Esophagus squamous epithelium (tissue), 5 donors: ENCODE measurements at places on chromosomes 6 and 20.

DNA sequence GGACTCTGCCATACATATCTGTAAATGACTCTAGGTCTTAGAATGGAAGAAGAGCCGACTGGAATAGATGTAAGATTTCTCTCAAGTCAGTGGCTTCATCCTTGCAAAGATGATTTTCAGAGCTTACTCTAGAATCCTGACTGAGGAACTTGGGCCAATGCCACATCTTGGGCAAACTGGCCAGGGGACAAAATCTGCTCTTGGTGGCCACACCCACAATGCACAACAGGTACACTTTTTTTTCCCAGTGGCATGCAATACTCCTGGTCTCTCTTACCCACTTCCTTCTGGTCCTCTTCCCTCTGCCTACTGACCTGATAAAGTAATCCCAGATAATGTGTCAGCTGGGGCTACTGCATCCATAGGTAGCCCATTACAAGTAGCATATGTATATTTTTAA, 13.4 kb downstream of the CLIC5 start:
- no peak for DNase-seq

GRCh38 chr20:41320976-41321375, 3.4 kb upstream of the ZHX3 start:
- DNase-seq = no peak

GRCh38 chr20:61802721-61803311, 262.9 kb downstream of the TAF4 start:
- no peak for DNase-seq

DNA sequence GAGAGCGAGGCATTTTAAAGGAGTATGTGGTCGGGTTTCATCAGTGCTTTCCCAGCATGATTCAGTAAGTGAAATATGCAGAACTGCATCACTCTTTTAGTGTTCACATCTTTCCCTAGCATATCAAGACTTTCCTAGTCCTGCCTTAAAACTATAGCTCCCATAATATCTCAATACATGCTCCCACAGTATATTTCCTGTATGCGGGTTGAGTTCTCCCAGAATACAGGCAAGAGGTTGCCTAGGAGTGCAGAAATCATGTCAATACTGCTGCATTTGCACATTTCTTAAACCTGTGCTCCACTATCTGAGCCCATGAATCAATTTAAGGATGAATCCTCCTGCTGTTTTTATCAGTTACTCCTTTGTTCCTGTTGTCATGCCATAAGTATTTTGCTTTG, 386.6 kb upstream of the SLC35B3 start:
- no peak for DNase-seq

DNA sequence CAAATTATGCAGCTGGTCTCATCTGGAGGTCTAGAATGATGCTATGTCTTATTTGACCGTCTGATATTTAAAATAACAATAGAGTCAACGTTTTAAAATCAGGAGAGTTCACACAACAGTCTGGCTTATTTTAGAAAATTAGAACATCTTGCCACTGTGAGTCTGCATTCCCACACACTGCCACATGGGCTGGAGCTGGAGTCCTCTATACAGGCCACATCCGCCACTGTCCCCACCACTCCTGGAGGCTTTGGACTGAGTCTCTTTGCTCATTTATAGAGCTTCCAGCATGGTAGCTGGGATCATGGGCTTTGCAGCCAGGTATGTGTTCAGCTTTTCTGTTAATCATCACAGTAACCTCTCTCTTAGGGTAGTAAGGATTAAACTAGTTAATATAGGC, 68.8 kb upstream of the ZNFX1 start:
- DNase-seq = no peak

GRCh38 chr6:97009781-97010492, 85.4 kb downstream of the KLHL32 start:
- DNase-seq = no peak

DNA sequence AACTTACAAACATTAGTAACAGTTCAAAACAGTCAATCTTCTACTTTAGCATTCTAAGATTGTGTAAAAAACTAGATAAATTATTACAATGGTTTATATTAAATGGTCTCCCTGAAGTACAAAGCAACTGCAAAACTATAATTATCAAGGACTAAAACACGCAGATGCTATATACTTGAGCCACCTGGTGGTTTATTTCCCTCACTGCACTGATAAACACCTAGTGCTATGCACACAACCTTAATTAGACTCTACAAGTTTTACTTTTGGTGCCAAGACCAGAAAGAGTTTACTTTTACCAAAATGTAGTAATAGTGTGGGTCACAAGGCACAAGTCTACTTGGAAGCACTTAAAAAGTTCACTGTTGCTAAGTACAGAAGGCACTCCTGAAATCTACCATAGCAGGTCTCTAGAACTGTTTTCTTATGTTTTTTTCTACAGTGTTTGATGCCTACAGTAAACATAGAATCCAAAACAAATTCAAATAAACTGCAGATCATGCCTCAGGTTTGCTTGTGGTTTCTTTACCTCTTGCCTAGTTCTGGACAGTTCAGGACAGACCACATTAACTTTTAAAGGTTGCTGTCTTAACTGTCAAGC, 49.2 kb downstream of the GMDS start:
- no peak for DNase-seq

DNA sequence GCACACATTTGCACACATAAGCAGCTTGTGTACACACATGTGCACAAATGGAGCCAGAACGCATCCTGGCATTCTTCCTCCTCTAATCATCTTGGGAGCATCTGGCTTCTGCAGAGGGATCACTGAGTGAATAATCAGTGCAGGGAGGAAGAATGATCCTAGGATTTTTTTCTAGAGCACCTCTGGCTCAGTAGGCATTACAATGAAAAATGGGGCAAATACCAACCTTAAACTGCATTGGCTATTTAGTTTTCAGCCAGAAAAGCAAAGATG, 205.7 kb upstream of the TCF21 start:
- DNase-seq = no peak
